ENCODE measurements at places on chromosomes 6 and 20. TPM values are rescaled to one million over a fixed set of nuclear protein-coding genes. Genes with fewer than 3 reads are reported as not detected.

DNA sequence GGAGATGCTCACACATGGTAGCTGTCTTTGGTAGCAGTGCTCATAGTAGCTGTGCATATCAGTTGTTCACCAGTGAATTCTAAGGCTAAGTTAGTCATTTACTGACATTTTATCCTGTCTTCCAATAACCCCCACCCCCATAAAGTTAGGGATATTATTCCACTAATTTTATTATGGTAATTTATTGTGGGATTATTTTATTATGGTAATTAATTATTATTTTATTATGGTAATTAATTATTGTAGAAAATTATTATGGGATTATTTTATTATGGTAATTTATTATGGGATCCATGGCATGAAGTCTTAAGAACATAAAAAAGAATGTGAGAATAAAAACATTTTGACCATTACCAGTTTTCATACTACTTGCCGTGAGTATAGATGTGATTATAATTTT, 406.5 kb downstream of the LAMA2 start:
- no peak for DNase-seq
- no peaks in the 10 kb centered on the region for H3K4me1 ChIP-seq
- no peaks in the 10 kb centered on the region for H3K36me3 ChIP-seq
- H3K27ac ChIP-seq = no peak overlapping the region
- H3K27me3 ChIP-seq = peaks cover 14% of the 10 kb centered on the region
- H3K4me3 ChIP-seq = no peak overlapping the region

Gene DYNLRB1
- 111 TPM for total RNA-seq

Gene RBPJL
- not detected for total RNA-seq

Gene ZHX3
- total RNA-seq = 52.9 TPM

DNA sequence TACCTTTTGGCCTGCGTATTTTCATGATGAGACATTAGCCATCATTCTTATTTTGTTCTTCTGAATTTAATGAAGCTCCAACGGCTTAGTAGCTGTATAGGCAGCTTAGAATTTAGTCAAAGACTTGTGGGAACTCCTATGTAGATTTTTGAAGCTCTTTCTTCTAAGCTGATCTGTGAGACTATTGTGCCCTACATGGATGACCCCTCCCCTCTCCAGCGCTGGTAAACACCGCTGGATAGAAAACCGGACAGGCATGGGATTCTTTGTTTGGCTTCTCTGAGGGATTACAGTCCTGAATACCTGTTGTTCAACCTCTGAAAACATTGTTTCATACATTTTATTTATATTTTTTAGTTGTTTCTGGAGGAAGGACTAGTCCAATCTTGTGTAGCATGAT, 1353.4 kb downstream of the GRIK2 start:
- H3K4me3 ChIP-seq = no peak overlapping the region
- no peaks in the 10 kb centered on the region for H3K27me3 ChIP-seq
- H3K27ac ChIP-seq = no peak overlapping the region
- H3K36me3 ChIP-seq = no peaks in the 10 kb centered on the region

GRCh38 chr6:121652223-121652622, 216.8 kb downstream of the GJA1 start:
- H3K27me3 ChIP-seq = no peaks in the 10 kb centered on the region
- H3K36me3 ChIP-seq = no peaks in the 10 kb centered on the region
- DNase-seq = no peak
- peaks cover 25% of the 10 kb centered on the region for H3K4me1 ChIP-seq
- H3K27ac ChIP-seq = no peak overlapping the region

GRCh38 chr20:21109144-21109543, 3.0 kb upstream of the LINC00237 start:
- H3K36me3 ChIP-seq = no peaks in the 10 kb centered on the region
- H3K4me3 ChIP-seq = no peak overlapping the region
- H3K27me3 ChIP-seq = peaks cover 71% of the 10 kb centered on the region
- no peak for DNase-seq

GRCh38 chr6:15822835-15823234, 160.0 kb upstream of the DTNBP1 start:
- DNase-seq = no peak
- H3K36me3 ChIP-seq = no peaks in the 10 kb centered on the region
- H3K4me1 ChIP-seq = no peaks in the 10 kb centered on the region
- H3K4me3 ChIP-seq = no peak overlapping the region

GRCh38 chr20:55135923-55136322, 660.5 kb downstream of the DOK5 start:
- H3K4me1 ChIP-seq = no peaks in the 10 kb centered on the region
- H3K27me3 ChIP-seq = no peaks in the 10 kb centered on the region
- DNase-seq = no peak
- no peak overlapping the region for H3K4me3 ChIP-seq

GRCh38 chr20:46000262-46000996, 8.3 kb upstream of the MMP9 start:
- H3K4me3 ChIP-seq = no peak overlapping the region
- no peaks in the 10 kb centered on the region for H3K4me1 ChIP-seq
- no peaks in the 10 kb centered on the region for H3K36me3 ChIP-seq
- DNase-seq = peak; percentile 82
